ENCODE measurements at places on chromosomes 16 and 17.

- peak; percentile 21 for DNase-seq
These were observed 9.1 kb downstream of the FOXK2 start for GRCh38 chr17:82528484-82529265.

GRCh38 chr16:10250137-10250828, 68.1 kb upstream of the GRIN2A start:
- DNase-seq = no peak

DNA sequence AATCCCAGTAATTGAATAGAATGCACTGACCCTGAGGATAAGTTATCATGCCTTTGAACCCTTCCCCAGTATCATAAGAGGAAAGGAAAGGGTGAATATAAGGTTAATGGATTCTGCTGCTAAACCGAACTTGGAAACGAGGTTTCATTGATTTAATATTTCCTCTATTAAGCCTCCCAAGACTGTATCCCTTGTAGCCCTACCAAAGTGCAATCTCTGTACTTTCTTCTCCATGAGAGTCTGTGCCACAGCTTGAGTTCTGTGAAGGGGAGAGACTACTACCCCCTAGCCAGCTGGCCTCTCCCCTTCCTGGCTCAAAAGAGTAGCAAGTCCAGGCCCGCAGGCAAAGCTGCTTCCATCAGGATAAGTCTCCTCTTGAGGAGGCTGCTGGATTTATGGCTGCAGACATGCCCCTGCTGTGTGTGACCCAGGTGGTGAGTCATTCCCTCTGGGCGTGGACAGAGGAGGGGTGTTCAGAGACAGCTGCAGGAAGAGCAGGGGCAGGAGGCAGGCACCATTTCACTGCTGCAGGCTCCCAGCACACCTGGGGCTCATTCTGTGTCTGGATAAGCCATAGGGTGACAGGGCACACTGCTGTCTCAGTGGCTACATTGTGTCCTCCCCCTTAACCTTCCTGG, 58.4 kb downstream of the TOM1L2 start:
- DNase-seq = no peak

GRCh38 chr16:12262454-12263180, 286.1 kb downstream of the SNX29 start:
- DNase-seq = no peak

DNA sequence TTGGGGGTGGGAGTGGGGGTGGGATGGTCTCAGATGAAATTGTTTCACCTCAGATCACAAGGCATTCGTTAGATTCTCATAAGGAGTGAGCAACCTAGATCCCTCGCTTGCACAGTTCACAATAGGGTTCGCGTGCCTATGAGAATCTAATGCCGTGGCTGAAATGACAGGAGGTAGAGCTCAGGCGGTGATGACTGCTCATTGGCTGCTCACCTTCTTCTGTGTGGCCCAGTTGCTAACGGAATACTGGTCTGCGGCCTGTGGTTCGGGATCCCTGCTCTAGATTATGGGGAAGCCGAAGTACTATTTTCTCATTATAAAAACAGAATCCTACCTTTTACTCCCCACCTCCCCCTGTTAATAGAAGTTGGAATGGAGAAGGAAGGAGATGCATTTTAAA, 18.9 kb downstream of the CLTC start:
- no peak for DNase-seq

- DNase-seq = peak; percentile 94
These were observed 11.9 kb upstream of the AURKB start for GRCh38 chr17:8222380-8222629.

- DNase-seq = no peak
These were observed 8.7 kb downstream of the COX10 start for GRCh38 chr17:14078027-14078426.

DNA sequence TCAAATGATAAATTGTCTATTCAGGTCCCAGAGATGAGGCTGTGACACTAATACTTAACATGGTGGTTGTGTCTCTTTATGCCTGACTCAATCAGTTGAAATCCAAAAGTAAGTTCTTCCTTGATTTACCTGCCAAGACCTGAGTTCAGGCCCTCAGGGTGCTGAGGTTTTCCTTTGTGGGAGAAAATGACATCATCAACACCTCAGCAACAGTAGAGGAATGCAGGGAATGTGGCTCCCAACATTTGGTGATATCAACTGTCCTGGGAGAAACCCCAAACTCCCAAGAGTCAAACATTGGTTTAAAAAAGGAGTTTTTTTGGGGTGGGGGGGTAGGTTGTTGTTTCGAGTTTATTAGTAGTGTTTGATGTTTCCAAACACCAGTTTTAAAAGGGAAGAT, 14.7 kb downstream of the RNF43 start:
- DNase-seq = no peak

- DNase-seq = no peak
These were observed 206.4 kb downstream of the ZFHX3 start for GRCh38 chr16:72841506-72841905.

- no peak for DNase-seq
These were observed 9.2 kb downstream of the SYT17 start for GRCh38 chr16:19177111-19177739.

GRCh38 chr17:70173681-70174080, 4.3 kb downstream of the KCNJ2 start:
- no peak for DNase-seq

DNA sequence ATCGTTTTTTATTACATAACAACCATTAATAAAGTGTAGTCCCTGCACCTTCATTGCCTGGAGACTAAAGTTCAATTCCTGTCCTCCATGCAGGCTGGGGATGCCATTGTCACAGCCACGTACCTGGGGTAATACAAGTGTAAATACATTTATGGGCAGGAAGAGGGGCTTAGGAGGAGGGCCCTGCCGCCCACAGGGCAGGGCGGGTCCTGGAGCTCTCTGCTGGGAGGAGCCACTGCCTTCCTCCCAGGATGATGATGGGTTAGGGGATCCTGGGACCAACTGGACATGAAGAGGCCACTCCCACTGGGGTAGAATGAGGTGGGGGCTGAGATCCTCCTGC, 44.1 kb upstream of the SLC38A10 start:
- no peak for DNase-seq

- DNase-seq = no peak
These were observed 53.8 kb downstream of the ZNRF1 start for GRCh38 chr16:75052481-75053202.

DNA sequence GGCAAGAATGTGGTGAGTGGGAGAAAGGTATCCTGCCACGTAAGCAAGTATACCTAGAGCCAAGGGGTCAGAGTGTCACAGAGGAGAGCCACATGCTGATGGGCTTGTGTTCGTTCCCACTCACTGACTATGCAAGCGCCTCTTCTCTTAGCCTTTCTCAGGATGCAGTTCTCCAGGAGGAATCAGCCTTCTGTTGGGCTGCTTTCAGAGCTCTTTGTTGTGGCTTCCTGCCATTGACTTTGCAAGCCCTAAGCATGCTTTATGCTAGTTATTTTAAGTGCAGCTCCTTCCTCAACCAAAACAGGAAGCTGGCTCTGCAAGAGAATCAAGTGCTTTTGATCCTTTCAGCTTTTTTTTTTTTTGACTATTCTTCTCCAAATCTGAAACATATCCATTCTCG, 66.6 kb downstream of the SIAH1 start:
- DNase-seq = peak; percentile 7

- DNase-seq = no peak
These were observed 7.8 kb downstream of the HSD17B2 start for GRCh38 chr16:82042846-82043245.

- DNase-seq = no peak
These were observed 16.9 kb downstream of the TERF2 start for GRCh38 chr16:69368866-69369265.

- no peak for DNase-seq
These were observed 40.8 kb downstream of the YPEL2 start for GRCh38 chr17:59372138-59372751.

DNA sequence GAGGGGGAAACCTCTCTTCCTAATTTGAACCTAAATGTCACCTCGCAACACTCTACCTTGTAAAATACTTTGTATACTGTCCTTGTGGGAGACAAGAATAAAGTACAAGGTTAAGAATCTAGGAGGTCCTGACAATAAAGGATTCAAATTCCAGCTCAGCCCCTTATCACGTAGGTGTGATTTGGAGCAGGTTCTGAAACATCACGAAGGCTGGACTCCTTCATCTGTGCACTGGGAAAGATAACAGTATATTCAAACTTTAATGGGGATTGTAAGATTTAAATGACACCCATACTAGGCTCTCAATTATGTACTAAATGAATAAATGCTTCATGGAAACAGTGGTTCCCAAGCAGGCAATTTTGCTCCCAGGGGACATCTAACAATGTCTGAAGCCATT, 2.1 kb downstream of the TXNDC11 start:
- DNase-seq = no peak

- no peak for DNase-seq
These were observed 624.3 kb upstream of the SOX9 start for GRCh38 chr17:71496552-71496951.

DNA sequence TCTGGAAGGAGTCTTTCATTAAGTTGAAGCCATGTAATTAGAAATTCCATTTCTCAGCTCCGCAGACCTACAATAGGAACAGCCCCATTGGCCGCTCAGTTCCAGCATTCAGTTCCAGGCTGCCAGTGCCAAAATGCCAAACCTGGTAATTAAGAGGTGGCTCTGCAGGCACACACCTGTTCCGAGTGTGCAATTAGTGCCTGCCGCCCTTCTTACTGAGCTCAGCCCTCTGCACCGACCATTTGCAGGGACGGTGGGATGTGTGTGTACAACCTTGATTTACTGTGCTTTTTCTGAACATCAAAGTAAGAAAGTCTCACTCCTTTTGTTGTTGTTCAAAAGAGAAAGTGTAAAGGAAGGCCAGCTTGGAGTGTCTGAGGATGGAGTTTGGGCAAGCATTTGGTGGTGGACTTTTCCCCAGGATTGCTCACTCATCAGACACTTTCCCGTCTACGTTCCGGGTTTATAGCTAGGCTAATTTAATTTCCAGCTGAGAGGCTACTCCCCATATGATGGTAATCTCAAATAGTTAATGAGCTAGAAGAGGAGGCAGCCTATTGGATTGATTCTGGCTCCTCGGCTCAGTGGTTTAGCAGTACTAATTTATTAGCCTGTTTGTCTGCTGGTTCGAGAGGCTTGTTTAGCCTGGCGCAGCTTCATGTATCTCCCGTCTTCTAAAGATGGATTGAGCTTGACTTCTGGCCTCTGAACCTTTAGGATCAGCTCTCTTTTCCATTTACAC, 20.0 kb downstream of the HS3ST3B1 start:
- DNase-seq = no peak

GRCh38 chr17:71213936-71214335, 906.9 kb upstream of the SOX9 start:
- no peak for DNase-seq

DNA sequence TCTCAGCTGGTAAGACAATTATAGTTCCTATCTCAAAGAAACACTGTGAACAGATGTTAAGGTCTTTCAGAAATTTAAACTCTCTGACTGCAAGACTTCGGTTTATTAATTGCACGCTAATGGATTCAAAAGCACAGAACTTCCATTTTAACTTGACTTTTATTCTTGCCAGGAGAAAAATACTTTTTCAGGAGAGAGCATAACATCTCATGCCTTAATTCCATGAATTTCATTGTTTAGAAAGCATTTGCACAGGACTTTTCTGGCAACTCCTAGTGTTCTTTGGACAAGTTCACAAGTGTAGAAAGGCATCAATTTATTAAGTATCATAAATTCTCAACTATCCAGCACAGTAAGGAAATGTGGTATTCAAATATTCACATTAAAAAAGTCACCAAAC, 22.4 kb downstream of the STX8 start:
- no peak for DNase-seq

DNA sequence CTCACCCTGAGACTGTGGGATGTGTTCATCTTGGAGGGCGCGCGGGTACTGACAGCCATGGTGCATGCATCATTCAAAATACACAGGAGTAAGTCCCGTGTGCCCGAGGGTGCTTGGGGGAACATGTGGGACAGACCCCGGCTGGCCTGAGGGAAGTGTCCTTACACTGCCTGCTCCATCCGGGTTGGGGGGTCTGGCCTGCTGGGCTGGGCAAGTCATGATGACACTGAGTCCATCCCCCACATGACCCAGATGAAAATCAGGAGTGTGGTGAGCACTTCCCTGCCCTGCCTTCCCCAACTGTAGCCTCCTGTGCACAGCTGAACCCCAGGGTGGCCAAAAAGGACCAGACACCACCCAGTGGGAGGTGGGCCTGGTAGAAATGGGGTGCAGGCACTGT, 10.8 kb downstream of the TBC1D26 start:
- no peak for DNase-seq

DNA sequence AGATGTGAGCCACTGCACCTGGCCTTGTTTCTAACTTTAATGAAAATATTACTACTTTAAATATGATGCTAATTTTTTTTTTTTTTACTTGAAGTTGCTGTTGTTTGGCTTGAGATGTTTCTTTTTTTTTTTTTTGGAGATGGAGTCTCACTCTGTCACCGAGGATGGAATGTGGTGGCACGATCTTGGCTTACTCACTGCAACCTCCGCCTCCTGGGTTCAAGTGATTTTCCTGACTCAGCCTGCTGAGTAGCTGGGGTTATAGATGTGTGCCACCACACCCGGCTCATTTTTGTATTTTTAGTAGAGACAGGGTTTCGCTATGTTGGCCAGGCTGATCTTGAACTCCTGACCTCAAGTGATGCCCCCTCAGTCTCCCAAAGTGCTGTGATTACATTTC, 23.6 kb downstream of the IGSF6 start:
- no peak for DNase-seq

- no peak for DNase-seq
These were observed 10.6 kb upstream of the CD300A start for GRCh38 chr17:74455821-74456220.

GRCh38 chr17:8155996-8156245, 3.7 kb upstream of the PER1 start:
- no peak for DNase-seq

GRCh38 chr16:87435372-87436224, 43.5 kb downstream of the MAP1LC3B start:
- no peak for DNase-seq

GRCh38 chr16:88264641-88265285, 118.0 kb upstream of the ZNF469 start:
- DNase-seq = peak; percentile 67

DNA sequence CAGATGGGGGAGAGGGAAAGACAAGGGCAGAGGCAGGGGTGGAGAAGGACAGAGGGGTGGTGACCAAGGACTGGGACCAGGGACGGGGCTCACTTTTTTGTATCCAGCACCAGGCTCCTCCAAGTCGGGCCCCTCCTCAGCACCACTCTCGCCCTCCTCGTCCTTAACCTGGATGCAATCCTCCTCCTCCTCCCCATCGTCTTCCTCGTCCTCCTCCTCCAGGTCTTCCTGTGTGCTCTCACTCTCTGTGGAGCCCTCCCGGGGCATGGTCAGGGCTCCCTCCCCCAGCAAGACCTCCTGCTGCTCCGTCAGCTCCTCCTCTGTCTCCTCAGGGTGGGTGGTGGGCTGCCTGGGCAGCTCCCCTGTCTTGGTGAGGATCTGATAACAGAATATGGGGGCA, 16.8 kb downstream of the G6PC3 start:
- no peak for DNase-seq

Data from CD8-positive, alpha-beta T cell (primary cell).